ENCODE measurements at places on chromosomes 6 and 20.

DNA sequence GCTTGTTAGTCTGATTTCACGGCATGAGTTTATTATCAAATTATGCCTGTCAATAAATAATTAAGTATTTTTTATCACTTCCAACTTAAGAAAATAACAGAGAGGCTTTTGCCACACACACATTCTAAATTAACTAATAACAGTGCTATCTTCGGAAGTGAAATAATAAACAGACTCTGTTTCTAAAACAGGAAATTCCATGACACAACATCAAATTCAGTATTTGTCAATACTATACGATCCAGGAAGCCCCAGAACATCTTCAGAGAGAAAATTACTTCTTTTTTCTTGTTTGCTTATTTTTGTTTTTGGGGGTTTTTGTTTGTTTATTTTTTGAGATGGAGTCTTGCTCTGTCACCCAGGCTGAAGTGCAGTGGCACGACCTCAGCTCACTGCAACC lies 150.7 kb upstream of the PRDM1 start:
- no peak for DNase-seq

DNA sequence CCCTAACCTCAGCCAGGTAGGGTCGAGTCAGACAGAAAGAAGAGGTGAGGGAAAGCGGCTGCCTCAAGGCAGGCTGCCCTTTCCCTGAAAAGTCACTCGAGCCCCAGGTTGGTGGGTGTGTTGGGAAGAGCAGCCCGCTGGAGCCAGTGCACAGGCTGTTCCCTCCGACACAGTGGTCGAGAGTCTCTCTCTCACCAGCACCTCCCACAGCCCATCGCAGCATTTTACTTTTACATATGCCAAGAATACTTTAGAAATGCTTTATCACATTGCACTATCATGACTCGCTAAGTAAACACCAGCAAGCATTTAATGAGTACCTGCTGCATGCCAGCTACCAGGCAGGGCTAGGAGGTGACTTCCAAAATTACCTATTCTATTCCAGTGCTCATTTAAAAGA lies 1.7 kb downstream of the PRPH2 start:
- no peak for DNase-seq

- DNase-seq, result no peak
These were observed 95.2 kb upstream of the INSM1 start for GRCh38 chr20:20272686-20273085.

DNA sequence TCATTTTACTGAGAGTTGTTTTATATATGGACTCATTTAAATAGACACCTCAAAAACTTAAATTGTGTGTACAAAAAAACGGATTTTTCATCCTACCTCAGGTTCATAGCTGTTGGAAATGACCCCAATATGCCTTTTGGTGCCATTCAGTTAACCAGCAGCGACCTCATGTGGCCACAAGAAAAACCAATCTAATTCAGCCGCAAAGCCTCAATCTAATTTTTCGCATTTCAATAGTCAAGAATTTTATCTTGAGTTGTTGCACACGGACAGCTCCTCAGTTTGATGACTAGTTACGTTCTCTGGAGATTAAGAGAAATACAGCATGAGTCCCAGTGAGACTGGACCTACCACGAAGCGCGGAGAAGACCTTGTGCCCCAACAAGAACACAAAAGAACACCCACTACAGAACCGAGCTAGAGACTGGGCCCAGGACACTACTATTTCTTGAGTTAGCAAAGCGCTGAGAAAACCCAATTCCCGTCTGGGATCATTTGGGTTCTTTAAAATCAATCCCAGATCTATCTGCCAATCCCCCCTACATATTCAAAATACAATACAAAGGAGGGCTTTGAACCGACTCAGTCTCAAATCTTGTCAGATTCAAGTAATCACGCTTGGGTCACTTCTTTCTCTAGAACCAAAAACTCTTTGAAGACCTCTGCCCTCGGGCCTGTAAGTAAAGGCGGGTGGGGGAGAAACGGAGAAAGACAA lies 1.1 kb downstream of the TCP11 start:
- peak; percentile 41 for DNase-seq

GRCh38 chr6:53922539-53922981 lies 127.8 kb downstream of the LRRC1 start:
- DNase-seq, result no peak

- DNase-seq, result no peak
These were observed 43.5 kb downstream of the CDS2 start for GRCh38 chr20:5170341-5170740.

- DNase-seq, result no peak
These were observed 349.2 kb downstream of the ZFAND3 start for GRCh38 chr6:38168699-38169098.

Data from activated CD4-positive, alpha-beta T cell treated with anti-CD3 and anti-CD28 coated beads for 4 hours (primary cell).